NCI-H1092 (cell line): ENCODE measurements at places on chromosomes 12 and 14.

DNA sequence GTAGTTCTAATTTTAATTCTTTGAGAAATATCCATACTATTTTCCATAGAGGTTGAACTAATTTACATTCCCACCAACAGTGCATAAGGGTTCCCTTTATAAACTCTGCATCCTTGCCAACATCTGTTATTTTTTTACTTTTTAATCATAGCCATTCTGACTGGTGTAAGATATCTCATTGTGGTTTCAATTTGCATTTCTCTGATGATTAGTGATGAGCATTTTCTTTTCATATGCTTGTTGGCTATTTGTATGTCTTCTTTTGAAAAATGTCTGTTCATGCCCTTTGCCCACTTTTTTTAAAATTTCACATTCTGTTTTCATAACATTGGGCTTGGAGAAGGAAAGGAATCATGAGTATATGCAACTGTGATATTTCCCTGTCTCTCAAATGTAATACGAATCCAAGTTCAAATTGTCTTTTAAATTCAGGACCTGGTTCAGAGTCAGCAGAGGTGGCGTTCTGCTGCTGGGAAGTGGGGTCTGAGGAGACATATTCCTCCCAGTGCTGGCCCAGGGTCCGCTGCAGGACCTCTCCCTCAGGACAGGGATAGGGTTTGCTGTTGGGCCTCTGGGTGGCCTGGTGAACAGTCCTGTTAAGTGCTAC, 81.2 kb upstream of the ETV6 start:
- DNase-seq = no peak

DNA sequence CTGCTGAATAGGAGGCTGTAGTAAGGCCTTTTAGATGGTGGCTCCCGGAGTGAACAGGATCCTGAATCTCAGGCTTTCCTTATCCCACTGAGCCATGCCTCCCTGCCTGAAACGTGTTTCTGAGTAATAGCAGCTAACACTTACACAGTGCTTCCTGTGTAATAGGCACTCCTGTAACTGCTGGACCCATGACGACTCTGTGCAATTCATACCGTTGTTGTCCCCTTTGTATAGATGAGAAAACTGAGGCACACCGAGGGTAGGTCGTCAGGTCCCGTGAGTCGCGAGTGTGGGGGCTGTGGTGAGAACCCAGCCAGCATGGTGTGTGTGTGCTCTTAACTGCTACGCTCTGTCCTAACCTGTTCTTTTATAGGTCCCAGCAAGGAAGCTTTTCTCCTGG, 193.6 kb downstream of the CACNA1C start:
- no peak for DNase-seq

DNA sequence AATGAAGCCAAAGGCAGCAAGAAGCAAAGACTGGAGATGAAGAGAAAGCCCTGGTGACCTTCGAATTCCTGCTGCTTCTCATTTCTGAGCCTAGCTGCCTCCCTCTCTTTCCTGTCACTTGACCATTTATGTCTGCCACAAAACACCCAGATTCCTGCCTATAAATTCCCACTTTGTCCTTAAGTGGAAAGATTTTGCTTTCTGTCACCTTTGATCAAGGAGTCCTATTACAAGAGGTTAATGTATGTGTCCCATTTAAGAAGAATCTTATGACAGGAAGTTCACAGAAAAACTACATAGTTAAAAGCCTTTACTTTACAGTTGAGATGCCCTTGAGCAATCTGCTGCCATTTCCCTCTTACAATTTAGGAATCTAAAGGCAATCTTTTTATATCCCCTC, 155.7 kb downstream of the GALC start:
- no peak for DNase-seq

GRCh38 chr14:78673845-78674244, 503.7 kb downstream of the NRXN3 start:
- no peak for DNase-seq

DNA sequence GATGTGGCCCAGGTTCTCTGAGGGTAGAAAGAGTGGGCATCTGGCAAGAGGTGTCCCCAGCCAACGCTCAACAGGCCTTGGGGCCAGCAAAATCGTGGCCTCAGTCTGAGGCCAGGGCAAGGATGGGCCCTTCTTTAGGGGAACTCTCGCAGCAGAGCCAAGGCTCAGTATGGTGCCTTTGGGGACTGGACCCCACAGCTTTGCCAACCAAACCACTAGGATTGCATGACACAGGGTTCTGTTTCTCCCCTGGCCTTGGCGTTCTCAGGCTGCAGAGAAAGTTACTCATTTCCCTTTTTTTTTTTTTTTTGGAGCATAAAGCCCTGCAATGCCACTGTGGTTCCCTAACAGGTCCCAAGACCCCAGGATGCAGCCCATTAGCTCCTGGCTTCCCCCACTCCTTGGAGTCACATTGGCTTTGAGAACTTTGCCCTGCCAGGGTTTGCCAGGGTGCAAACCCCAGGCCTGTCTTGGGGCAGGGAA, 100.6 kb downstream of the LGMN start:
- no peak for DNase-seq

DNA sequence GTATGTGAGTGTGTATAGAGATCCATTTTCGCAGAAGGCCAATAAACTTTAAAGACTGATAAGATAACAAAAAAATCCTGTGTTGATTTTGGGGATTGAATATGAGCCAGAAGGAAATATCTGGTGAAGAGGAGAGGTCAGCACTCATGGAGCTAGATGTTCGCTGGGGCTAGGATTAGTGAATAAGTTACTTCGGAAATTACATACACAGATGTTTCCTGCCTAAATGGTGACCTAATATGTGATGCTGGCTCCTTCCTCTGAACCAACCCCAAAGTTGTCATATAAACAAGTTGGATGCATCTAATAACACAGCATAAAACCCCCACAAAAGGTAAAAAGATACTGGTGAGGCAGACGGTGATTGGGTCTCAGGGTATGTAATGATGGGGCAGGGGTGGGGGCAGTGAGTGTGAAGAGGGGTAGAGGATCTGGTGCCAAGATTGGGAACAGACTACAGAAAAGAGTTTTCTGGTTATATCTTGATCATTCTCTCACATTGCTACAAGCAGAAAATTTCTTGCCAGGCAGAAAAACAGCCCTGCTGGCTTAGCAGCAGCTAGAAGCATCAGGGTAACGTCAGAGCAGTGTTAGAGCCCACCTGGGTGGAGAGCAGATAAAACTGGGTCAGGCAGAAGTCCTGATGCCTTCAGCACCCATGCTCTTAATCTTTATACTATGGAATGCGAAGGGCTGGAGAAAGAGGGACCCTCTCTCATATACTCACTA, 140.4 kb upstream of the GZMB start:
- no peak for DNase-seq

DNA sequence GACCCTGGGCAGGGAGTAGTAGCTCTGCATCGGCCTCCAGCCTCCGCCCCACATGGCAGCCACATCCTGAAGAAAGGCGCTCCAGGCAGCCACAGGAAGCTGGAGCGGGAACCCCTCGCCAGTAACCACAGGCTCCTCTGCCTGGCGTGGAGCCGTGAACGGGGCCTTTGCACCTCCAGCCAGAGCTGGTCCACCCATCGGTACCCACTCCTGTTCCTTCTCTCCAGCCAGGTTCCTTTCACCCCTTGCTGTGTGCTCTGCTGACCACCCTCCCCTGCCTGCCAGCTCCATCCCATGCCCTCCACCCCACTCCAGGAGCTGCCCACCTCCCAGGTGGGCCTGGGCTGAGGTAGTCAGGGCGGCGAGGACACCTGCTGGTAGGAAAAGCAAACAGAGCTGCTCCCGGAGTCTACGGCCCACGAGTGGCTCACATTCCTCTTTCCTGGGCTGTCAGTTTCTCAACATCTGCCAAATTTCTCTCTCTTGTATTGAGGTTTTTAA, 2.7 kb downstream of the TGFB3 start:
- DNase-seq = no peak

DNA sequence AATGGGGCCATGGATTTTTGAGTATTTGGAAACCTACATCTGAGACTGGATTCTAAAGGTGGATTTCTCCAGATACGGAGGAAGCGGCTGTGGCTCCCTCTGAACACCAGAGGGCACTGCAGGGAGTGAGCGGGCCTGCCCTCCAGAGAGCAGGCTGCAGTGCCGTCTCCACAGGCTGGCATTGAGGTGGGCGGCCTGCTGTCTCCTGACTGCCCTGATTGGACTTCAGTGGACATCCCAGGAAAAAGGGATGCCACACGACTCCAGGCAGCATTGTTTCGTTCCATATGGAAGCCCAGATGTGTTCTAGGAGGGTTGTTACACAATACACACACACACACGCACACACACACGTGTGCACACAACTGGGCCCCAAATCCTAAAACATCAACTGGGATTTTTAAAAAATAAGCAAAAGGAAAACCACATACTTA, 20.9 kb upstream of the ANO2 start:
- DNase-seq = peak; percentile 17

GRCh38 chr12:119644930-119645329, 23.0 kb upstream of the PRKAB1 start:
- DNase-seq = no peak
